ENCODE measurements at places on chromosomes 4 and X. TPM values are rescaled to one million over a fixed set of nuclear protein-coding genes. Genes with fewer than 3 reads are reported as not detected.

DNA sequence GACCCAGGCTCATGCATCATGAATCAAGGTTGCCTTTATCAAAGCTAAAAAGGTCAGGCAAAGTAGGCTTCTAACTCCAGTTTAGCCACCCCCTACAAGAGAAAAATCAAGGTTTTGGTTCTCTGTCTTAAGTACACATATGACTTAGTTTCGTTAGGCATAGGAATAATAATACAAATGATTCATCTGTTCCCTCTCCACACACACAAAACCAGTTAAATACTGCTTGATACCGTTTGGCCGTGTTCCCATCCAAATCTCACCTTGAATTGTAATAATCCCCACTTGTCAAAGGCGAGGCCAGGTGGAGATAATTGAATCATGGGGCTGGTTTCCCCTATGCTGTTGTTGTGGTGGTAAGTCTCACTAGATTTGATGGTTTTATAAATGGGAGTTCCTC, 226.2 kb downstream of the HS6ST2 start:
- no peak for DNase-seq

DNA sequence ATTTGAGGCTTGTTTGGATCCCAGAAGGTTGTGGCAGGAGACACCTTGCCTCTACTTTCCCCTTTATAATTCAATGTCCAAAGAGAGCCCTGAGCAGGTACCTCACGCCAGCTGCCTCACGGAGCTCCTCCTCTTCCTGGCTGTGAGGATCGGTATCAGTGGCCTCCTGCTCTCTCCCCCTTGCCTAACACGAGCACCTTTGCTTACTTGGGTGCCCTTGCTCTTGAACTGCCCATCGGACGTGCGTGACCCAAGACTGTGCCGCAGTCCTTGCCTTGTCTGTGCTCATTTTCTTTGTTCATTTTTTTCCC, 27.8 kb upstream of the MSANTD1 start:
- DNase-seq: no peak

DNA sequence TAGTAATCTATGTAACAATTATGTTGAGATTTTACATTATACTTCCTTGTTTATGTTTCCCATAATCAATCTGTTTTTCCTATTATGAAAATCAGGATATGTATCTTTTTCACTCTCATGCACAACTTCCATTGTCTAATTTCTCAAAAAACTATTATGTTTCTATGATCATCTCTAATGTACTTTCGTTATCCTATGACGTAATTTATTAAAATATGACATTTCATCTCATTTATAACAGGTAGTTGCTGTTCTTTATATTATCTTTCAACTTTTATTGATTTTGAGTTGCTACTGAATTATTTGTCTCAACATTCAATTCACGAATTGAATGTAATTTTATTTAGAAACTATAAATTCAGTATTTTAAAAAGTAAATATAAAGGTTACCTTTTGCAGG, 100.8 kb upstream of the MAGEB18 start:
- DNase-seq: no peak

DNA sequence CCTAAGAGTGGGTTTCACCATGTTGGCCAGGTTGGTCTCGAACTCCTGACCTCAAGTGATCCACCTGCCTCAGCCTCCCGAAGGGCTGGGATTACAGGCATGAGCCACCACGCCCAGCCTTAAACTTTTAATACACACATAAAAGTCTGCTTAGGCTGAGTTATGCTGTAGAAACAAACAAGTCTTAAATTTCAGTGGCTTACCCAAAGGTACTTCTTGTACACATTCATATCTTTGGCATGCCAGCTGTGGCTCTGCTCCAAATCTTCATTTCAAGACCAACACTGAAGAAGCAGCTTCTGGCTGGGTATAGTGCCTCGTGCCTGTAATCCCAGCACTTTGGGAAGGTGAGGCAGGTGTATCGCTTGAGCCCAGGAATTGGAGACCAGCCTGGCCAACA, 80.3 kb downstream of the PPEF2 start:
- peak; percentile 58 for DNase-seq

DNA sequence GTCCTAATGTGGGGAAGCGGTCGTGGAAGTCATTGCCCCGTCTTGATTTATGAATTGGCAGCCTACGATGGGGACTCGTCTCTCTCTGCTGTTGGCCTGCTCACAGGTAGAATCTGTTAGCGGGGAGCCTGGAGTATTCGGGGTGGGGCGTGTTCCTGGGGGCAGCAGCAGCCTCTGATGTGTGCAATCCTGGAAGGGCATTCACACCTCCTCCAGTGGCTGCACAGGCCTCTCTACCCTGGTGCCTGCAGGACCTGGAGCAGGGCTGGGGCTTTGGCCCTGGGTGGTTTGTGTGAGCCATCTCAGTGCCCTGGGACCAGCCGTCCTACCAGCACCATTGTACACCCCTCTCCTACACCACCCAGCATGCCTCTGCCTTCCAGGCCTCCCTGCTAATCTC, 340.9 kb downstream of the ARHGAP10 start:
- no peak for DNase-seq

GRCh38 chrX:74579597-74580198, 34.7 kb downstream of the RLIM start:
- DNase-seq: peak; percentile 7

TCEAL7 gene
- total RNA-seq: 7.6 TPM

GPRASP3 gene
- total RNA-seq: 8.0 TPM

MAGEB3 gene
- not detected for total RNA-seq

RBMX2 gene
- total RNA-seq: 19.7 TPM

FAM9B gene
- not detected for total RNA-seq
